HAP-1 (cell line): ENCODE measurements at places on chromosomes 2 and 18.

DNA sequence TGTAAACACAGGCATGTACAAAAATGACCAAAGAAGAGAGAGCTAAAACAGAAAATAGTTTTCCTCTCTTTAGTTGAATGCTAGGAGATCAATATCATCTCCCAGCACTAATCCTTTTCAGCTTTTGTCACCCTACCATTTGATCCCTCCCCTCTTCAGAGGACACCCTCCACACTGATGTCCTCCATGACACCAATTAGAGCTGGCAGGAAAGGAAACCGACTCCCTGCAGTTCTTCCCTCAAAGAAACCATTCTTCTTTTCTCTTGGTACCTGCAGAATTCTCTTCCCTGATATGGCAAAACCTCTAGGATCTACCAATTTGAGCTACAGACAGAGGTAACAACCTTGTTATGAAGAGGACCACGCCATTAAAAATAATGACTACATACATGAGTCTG lies 5.3 kb downstream of the EPB41L3 start:
- no peak for DNase-seq

DNA sequence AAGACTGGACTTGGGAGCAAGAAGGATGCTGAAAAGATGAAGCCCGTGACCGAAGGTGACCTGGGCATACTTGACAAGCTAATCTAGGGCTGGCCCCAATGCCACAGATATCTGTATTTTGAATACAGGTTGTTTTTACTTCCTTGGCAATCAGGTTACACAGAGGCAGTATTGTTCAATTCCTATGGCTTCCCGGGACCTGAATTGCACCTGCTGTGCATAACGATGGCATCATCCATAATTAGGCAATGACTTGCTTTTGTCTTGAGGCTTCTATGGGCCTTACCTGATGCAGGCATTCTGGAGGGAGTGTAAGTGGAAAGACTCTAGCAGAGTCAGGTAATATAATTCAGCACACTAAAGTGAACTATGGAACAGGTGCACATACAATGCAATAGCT lies 60.6 kb upstream of the CUL3 start:
- DNase-seq, result no peak

DNA sequence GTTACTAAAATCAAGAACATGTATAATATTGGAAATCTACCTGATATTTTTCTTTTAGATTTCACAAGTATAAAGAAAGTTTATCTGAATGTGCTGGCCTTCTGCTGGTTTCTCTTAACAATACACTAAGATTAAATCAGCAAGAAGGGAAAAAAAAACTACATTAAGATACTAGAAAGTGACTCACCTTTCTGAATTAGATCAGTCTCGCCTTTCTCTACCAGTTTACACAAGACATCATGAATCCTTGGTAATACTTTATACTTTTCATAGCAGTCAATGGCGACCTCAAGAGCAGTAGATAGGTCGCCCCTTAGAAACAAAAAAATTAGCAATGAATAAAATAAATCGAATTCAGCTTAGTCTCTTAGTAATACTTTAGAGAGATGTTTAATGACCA lies 61.2 kb downstream of the LRPPRC start:
- no peak for DNase-seq

- DNase-seq, result no peak
Observed at GRCh38 chr2:239004274-239005015, 156.6 kb downstream of the TWIST2 start.

- no peak for DNase-seq
Observed at GRCh38 chr18:3321133-3321812, 59.3 kb downstream of the MYL12B start.
